Esophagus squamous epithelium (tissue), 5 donors: ENCODE measurements at places on chromosomes 3 and 15.

- DNase-seq: peak; percentile 8
Measured at GRCh38 chr15:91942720-91943394, 89.3 kb downstream of the SLCO3A1 start.

GRCh38 chr15:42064271-42064670 lies 30.1 kb downstream of the PLA2G4D start:
- DNase-seq: no peak

DNA sequence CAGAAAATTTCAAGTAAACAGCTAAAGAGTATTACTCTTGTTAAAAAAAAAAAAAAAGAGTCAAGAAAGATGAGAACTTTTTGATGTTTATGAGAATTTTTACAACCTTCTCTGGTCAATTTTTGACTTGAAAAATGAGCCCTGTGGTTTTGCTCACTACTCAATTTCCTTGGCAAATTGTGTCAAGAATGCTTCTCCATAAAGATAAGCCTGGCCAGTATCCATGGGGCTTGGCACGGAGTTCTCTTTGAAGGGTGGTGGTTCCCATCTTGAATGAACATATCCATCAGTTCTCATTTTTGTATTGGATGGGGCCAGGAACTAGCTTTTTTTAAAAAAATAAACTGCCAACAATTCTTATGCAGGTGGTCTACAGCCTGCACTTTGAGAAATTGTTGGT lies 179.9 kb downstream of the RYR3 start:
- DNase-seq: no peak

- no peak for DNase-seq
Measured at GRCh38 chr15:93372208-93372864, 283.3 kb upstream of the RGMA start.

DNA sequence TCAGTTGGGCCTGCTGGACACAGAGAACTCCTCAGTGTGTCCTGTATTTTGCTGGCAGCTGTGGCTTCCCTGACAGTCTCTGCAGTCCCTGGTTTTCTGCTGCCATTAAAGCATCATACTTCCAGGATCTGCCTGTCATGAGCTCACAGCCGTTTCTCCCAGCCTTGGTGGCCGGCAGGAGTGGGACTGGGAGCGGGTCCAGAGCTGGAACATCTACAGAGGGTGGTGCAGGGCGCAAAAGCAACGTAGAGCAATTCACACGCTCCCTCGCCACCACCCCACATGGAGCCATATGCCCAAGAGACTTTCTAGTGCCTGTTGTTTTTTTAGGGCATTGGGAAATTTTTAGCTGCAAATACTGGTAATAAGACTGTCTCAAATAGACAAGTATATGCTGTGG lies 33.6 kb downstream of the ABTB1 start:
- DNase-seq: no peak

- DNase-seq: no peak
Measured at GRCh38 chr3:127589600-127590281, 792 bp downstream of the TPRA1 start.

DNA sequence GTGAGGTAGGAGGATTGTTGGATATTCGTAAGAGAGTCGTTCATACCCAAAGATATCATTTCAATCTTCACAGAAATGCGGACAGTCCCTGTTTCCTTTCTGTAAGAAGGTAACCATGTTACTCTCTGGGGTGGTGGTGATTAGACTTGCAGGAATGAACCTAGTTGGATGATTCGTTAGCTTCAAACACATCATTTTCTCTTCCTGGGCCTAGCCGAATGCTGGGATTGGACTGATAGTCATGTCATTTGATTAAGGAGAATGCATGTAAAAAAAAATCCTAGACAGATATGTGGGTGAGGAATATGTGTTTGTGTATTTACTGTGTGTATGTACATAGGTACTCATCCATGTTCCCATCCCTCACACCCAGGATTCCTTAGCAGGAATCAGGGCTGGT lies 12.4 kb downstream of the SLCO3A1 start:
- no peak for DNase-seq

DNA sequence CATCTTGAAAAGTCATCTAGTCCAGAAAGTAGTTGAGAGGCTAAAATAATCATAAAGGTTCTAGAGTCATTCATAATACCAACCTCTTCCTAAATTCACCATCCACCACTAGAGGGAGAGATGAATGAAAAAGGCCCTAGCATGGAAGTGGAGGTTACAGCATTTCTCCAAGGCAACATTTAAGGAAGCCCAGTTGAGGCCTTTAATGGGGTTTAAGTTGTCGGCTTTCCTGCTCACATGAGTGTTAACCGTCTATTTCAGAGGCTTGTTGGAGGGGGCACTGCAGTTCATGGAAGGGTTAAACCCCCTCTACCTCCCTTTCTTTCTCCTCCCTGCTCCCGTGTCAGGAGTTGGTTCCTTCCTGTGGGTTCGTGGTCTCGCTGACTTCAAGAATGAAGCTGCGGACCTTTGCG lies 3.8 kb upstream of the SLCO3A1 start:
- DNase-seq: no peak

- no peak for DNase-seq
Measured at GRCh38 chr3:128071771-128072453, 19.7 kb downstream of the SEC61A1 start.

- DNase-seq: no peak
Measured at GRCh38 chr3:101061312-101061711, 68.1 kb upstream of the ABI3BP start.

GRCh38 chr3:111607240-111607920 lies 12.2 kb upstream of the ZBED2 start:
- no peak for DNase-seq

DNA sequence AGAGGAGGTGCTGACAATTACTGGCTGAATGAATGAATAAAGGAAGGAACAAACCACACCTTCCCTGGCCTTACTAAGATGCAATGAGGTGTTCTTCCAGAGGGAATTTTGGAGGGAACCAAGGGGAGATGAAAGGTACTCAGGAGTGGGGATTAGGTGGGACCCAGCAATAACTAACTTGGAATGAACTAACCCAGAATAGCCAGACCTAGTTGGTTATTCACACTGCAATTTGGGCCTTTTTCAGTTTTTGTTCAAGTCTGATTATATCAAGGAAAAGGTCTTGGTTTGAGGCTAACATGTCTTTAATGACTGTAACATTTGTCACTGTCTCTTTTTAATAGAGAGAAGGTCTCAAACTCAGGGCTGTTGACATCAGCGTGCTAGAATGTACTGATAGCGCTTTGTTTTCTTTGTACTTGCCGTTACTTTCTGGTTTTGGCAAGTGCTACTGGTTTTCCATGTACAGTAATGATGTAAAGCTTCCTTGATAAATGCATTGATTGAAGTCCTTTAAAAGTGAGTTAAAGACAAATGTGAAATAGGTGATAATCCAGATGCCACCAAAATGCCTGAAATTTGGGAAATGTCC lies 3.2 kb upstream of the PLXND1 start:
- DNase-seq: no peak

GRCh38 chr15:77812664-77813063 lies 180.0 kb upstream of the LINGO1 start:
- no peak for DNase-seq

- no peak for DNase-seq
Measured at GRCh38 chr3:76942101-76942500, 97.8 kb upstream of the ROBO2 start.

GRCh38 chr3:11221818-11222415 lies 50.3 kb upstream of the ATG7 start:
- DNase-seq: no peak

DNA sequence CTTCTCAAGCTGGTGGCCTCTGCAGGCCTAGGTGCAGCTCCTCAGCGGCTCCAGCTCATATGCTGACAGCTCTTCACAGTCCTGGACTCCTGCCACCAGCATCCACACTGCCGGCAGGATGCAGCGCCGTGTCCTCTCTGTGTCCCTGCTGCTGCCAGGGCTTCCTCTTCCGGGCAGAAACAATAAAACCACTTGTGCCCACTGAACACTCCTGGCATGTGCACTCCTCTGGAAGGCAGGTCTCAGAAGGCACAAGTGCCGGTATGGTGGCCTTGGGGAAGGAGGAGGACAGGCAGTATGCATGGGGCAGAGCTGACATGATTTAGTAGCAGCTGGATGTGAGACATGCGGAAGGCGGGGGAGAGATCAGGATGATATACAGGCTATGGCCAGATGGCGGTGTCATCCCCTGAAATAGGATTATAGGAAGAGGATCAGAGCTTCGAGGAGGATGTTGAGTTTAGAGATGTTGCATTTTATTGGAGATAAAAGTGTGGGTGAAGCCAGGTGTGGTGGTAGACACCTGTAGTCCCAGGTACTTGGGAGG lies 7.5 kb upstream of the MAN2A2 start:
- no peak for DNase-seq

DNA sequence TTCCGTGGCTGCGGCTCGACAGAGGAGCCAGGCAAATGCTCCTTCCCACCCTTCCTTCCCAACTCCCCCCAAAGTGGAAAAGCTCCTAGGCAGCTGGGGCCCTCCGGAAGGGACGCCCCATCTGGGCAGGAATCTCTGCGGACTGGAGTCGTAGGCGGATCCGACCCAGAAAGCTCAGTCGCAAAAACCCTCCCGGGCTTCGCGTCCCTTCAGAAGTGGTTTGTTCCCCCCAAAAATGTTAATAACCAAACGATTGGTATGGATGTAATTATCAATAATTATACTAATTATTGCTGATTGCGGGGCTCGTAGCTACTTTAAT lies 3.8 kb downstream of the RNU6-1 start:
- no peak for DNase-seq

GRCh38 chr3:194485468-194485880 lies 1.3 kb downstream of the ATP13A3 start:
- no peak for DNase-seq

DNA sequence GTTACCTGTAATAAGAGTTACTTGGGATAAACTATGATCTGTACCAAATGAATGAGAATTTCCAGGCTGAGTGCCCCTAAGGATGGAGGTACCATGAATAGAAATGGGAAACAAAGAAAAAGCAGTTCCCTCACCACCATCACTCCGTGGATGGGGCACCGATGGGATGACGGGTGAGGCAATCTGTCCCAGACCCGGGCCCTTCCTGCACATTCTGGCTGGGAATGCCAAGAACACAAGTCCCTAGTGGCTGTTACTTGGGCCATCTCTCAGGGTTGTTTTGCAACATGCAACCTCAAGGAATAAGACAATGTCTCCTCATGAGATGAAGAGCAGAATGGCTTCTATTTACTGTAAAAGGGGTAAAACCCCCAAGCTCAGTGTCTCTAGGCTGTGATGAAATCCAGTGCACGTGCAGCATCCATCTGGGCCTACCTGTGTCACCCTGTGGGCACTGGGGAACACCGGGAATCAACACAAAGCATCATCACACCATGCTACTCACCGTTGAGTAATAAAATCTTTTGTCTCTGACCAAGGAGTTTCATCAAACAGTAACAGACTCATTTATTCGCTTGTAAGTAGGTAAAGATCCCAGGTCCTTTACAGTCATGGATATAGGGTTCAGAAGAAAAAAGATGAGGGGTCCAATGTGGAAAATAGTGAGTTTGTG lies 22.3 kb downstream of the GNB4 start:
- DNase-seq: no peak

- no peak for DNase-seq
Measured at GRCh38 chr3:108608750-108609149, 19.2 kb downstream of the DZIP3 start.

GRCh38 chr3:184693011-184693975 lies 18.6 kb downstream of the MAGEF1 start:
- no peak for DNase-seq

DNA sequence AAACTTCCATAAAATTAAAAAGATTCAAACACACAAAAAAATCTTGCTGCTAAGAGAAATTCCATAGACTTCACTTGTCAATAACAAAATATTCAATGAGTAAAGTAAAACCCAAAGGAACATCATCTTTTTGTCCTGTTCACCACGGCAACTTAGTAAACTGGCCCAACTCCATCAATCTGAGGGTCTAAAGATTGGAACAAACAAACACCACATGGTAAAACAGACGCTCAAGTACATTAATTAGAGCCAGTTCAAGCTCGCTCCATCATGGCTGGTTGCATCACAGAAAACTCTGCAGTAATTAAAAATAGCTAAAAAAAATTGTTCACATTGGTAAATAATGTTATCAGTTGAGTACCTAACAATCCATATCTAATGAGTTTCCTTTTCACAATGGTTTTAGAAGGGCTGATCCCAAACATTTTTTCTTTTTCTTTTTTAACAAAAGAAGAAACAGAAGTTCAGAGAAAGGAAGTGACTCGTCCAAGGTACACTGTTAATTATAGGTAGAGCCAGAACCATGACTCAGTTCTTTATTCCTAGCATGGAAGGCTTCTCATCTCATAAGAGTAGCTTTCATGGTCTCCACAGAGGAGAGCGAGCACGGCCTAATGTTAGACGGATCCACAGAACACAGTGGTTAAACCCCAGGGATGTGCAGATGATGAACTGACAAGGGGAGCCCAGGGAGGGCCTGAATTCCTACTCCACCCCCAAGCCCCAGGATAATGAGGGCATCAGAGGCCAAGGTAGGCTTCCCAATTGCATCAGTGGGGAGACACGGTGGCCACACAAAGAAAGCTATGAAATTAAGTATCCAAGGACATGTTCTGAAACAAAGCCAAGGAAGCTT lies 79.2 kb upstream of the ARHGEF3 start:
- DNase-seq: no peak

- no peak for DNase-seq
Measured at GRCh38 chr15:43903864-43904290, 77.1 kb downstream of the WDR76 start.

DNA sequence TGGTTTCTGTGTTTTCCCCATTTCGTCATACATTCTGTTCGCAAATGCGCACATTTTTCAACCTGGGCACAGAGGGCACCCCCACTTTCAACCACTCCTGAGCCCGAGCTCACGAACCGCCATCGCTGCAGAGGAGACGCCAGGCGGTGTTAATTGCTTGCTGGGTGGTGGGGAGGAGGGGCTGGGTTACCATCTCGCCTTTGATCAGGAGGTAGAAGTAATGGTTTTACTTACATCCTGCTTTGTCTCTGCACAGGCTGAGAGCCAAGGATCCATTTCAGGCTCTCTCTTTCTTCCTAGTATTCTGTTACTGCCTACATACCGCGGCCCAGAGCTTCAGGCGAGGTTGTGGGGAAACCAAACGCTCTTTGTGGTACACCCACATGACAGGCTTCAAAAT lies 177.3 kb upstream of the WNT5A start:
- no peak for DNase-seq

DNA sequence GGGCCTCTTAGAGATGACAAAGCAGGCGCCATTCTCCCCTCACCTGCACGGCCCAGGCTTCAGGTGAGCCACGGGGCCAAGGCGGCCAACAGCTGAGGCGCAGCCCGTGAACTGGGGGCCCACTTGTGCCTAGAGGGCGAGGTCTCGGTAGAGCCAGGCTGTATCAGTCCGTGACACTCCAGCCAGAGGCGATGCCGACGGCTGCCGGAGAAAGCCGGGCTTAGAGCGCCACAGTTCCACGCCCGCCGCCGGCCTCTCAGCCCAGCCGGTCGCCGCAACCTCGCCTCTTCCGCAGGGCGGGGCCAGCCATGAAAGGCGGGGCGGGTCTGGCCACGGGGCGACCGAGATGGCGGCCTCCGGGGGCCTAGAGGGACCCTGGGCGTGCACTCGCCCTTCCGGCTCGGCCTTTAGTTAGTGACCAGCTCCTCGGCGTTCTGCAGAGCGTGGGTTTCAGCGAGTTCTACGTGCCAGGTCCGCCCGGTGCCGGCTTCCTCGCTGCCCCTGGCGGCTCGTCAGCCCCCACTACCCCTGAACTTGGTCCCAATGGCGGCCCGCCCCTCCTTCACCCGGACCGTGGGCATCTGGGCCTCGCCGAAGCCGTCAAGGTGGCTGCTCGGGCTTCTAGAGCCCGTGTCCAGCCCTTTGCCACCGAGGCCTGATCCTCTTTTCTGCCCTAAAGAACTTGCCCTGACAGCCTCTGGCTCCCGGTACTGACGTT lies at the start of gene ZNF621:
Gene ZNF621 (plus strand): TSS at position 393 of the 718 bp plus-strand sequence. CDS start 881 bp downstream, outside the sequence.
- DNase-seq: peak; percentile 39

- DNase-seq: no peak
Measured at GRCh38 chr3:161557445-161558150, 61.0 kb downstream of the OTOL1 start.

GRCh38 chr3:101689286-101689685 lies 2.8 kb upstream of the RPL24 start:
- DNase-seq: no peak
